ENCODE measurements at places on chromosomes 1 and 21. TPM values are rescaled to one million over a fixed set of nuclear protein-coding genes. Genes with fewer than 3 reads are reported as not detected.
A peak's percentile ranks its signal among the peaks of the same experiment; 100 is the strongest.

- DNase-seq = peak; percentile 39
Measured at GRCh38 chr21:39373634-39374033, 24.7 kb upstream of the HMGN1 start.

OR10Z1 gene
- total RNA-seq = not detected

DNA sequence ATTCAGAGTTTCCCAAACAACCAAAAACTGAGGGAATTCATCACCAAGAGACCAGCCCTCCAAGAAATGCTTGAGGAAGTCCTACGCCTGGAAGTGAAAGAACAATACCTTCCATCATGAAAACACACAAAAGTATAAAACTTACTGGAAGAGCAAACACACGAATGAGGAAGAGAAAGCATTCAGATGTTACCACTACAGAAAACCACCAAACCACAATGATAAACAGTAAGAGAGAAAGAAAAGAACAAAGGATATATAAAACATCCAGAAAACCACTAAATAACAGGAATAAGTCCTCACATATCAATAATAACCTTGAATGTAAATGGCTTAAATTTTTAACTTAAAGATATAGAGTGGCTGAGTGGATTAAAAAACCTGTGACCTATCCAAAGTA is 58.5 kb upstream of the BCL10 start:
- DNase-seq = no peak

GRCh38 chr1:163709636-163710035 is 387.9 kb downstream of the NUF2 start:
- no peak for DNase-seq

DNA sequence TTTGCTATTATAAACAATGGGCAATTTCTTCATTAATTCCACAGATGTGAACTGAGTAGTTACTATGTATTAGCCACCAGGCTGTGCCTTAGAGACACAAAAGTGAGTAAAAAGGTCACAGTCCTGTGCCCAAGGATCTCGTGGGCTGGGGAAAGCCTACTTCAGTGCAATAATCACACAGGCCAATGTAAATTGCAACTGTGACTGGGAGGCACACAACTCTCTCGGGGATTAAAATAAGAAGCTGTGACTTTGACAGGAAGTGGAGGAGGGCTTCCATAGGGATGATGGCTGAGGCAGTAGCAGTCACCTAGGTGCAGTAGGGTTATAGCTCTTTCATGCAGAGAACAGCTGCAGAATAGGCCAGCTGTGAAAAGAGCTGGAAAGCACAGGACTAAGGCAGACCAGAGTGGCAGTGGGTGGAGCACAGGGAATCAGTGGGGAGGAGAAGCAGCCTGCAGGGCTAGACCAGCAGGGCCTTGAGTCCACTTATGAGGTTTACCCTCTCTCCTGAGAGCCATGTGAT is 121.9 kb downstream of the MAB21L3 start:
- DNase-seq = no peak

LAMC1 gene
- total RNA-seq = 1.1 TPM

- no peak for DNase-seq
Measured at GRCh38 chr1:56837244-56837939, 17.2 kb upstream of the C8A start.

- DNase-seq = no peak
Measured at GRCh38 chr1:153614189-153614900, 1.4 kb upstream of the S100A16 start.

GRCh38 chr1:24560361-24560760 is 4.5 kb downstream of the NCMAP start:
- no peak for DNase-seq

DNA sequence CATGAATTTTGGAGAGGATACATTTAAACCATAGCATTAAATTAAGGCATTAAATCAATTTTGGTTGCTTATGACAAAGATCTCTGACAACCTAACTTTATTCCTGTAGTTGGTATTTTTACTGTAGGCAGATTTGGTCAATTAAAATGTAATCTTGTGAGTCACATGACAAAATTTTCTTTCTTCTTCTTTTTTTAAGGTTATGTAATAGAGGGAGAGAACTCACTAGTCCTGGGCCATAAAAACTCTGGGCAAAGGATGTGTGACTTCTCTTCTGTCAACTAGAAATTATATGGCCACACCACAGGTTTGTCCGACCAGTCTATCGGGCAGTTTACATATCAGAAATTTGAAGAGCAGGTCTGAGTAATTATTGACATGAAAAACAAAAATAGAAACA is 181.4 kb downstream of the RYR2 start:
- DNase-seq = no peak

- no peak for DNase-seq
Measured at GRCh38 chr21:27648560-27648959, 681.7 kb upstream of the ADAMTS5 start.

DNA sequence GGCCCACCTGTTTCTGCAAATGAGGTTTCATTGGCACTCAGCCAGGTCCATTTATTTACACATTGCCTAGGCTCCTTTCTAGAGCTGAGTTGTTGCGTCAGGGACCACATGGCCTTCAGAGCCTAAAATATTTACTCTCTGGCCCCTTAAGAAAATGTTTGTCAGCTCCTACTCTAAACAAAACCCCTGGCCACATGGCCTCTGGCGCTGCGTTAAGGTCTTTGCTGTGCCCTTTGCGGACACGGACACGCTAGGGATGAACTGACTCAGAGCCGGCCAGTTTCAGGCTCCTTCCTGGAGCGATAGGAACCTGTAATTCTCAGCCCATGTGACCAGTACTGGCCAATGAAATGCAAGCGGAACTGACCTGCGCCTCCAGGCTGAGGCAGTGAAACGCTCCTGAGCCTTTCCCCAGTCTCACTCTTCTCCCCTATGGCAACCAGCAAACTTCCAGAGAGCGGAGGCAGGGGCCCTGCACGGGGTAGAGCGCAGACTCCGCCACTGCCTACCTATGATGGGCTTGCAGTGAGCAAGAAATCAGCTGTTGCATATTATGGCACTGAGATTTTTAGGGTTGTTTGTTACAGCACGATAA is 160.3 kb downstream of the ETS2 start:
- DNase-seq = no peak

SPATA17 gene
- total RNA-seq = not detected

DNA sequence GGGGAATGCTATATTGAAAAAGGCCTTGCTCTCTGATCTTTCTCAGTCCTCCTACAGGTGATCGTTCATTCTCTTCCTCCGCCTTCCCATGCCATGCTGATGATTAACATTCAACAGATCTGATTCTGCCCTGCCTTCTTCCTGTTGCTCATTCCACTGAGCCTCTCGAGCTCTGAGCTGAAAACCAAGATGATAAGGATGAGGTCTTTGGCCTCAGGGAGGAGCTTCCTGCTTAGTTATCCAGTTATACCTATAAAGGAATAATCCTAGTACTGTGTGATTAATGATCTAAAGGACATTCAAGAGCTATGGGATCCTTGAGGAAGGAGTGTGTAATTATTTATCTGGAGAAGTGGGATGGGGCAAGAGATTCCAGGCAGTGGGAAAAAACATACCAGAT is 25.2 kb upstream of the MAP3K7CL start:
- no peak for DNase-seq

SASS6 gene
- 3.2 TPM for total RNA-seq

IGSF21 gene
- not detected for total RNA-seq

DNA sequence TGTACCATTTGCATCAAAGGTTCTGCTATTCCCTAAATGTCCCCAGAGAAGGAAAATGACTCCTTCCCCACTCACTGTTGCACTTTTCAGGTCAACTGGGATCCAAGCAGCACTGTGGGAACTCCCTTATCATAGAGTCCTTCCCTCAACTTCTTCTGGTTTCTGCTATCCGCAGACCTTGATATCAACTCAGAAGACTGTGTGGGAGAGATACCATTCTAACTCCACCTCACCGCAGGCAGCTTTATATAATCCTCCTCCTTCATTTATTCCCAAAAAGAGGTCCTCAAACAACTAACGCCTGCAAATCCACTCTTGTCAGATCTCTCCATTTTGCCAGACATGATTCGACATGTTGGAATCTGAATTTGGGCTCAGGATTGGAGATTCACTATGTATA is 27.3 kb downstream of the LHX9 start:
- no peak for DNase-seq

All from CD4-positive, CD25-positive, alpha-beta regulatory T cell (primary cell).